ENCODE measurements at places on chromosomes 1 and 21. TPM values are rescaled to one million over a fixed set of nuclear protein-coding genes. Genes with fewer than 3 reads are reported as not detected.

Gene GJA8
- not detected for total RNA-seq

Gene S100A9
- total RNA-seq, result 1,477 TPM

Gene OR10Z1
- not detected for total RNA-seq

Gene NTRK1
- under 0.01 TPM for total RNA-seq

Gene AGL
- total RNA-seq, result 10.6 TPM

Gene KRTAP6-2
- not detected for total RNA-seq

Gene NCF2
- 63.9 TPM for total RNA-seq

Gene ZNF683
- not detected for total RNA-seq

Data from nasal cavity respiratory epithelium epithelial cell of viscerocranial mucosa (primary cell).